ENCODE measurements at places on chromosomes 2 and 18. TPM values are rescaled to one million over a fixed set of nuclear protein-coding genes. Genes with fewer than 3 reads are reported as not detected.

DNA sequence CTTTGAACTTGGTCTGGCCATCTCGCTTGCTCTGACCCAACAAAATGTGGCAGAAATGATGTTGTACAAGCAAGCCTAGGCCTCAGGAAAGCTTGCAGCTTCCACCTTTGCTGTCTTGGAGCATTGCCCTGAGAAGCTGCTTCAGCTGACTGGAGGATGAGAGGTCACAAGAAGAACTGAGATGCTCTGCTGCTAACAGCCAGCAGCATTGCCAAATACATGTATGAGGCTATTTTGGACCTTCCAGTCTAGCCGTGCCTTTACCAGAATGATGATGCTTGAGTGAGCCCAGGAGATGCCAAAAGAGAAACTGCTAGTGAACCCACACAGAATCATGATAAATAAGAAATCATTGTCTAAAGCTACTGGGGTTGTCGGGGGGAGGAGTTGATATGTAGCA, 13.2 kb upstream of the ITGAV start:
- DNase-seq: no peak

DNA sequence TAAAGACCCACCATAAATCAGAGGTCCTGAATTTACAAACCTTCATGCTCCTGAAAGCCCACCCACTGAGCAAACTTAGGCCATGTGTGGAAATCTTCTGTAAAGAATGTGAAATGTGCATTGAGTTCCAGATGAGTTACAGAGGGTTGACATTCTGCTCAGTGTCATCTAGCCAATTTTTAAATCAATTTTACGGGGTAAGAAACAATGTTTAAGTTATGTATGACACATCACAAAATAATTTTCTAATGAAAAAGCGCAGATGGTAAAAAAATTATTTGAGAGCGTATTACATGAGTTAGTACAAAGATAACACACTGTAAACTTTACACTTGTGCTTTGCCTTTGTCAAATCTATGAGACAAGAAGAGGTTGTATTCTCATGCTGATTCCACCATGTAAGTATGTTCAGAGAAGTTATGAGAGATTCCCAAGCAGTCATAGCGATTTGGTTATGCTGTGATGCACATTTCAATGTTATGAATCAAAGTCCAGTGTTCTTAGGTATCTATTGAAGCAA, 446.3 kb downstream of the ADCYAP1 start:
- no peak for DNase-seq

Gene AMER3
- not detected for total RNA-seq

DNA sequence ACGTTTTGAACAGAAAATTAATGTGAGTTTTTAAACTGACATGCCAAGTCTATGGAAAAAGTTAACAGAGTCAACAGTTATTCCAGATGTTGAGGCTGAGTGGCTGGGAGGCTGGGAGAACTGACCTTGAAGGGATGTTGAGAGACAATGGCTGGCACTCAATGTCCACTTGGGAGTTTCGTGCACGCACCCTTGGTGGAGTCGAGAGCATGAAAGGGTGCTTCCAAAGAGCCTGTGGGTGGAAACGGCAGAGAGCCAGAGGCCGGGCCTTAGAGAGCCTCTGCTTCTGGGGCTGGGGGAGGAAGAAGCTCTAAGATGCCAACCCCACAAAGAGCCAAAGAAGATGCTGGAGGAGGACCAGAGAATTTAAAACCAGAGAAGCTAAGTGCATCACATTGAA, 63.4 kb upstream of the L3MBTL4 start:
- no peak for DNase-seq

DNA sequence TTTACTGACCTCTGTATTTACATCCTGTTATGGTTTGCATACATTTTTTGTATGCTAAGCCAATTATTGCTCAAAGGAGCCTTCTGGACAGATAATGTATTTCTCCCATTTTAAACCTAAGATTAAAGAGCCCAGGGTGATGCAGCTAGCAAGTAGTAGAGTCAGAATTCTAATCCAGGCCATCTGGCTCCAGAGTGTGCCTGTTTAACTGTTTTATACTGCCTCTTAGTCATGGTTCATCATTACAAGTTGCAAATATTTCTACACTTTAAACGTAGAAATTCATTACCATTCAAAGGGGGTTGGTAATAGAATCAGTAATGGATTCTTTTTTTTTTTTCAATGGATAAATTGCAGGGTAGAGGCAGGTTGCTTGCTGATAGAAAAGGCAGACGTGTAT, 52.4 kb downstream of the EPC2 start:
- DNase-seq: no peak

- no peak for DNase-seq
These were observed 306.5 kb upstream of the TNP1 start for GRCh38 chr2:217166241-217166850.

- DNase-seq: no peak
These were observed 35.5 kb downstream of the ACVR1 start for GRCh38 chr2:157840568-157841156.

DNA sequence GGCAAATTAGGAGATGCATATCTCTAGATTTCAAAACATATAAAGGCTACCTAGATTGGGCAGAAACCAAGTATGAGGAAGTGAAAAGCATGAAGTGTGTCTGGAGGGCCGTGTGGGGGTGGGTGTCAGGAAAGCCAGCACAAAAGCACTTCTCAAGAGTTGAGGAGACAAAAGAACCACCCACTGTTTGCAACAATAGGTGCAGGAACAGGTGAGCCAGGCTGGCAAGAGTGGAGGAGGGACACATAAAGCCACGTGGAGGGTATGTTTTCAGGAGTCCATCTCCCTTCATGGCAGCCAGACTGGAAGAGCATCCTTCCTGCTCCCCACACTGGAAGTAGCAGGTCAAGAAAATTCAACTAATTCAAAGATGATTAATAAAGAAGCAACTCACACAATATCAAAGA, 96.4 kb downstream of the CERS6 start:
- no peak for DNase-seq
